WTC11 (cell line): ENCODE measurements at places on chromosomes 2 and 18. TPM values are rescaled to one million over a fixed set of nuclear protein-coding genes. Genes with fewer than 3 reads are reported as not detected.

- H3K27me3 ChIP-seq: no peaks in the 10 kb centered on the region
- peaks cover 15% of the 10 kb centered on the region for H3K4me1 ChIP-seq
- peak; percentile 50 for DNase-seq
- H3K4me3 ChIP-seq: no peak overlapping the region
- H3K27ac ChIP-seq: peak overlapping the region; percentile 33; the same call in 1 of the 2 replicates
Measured at GRCh38 chr2:100606726-100607343, 44.0 kb downstream of the PDCL3 start.

GRCh38 chr2:105294844-105295481 lies 34.6 kb downstream of the TGFBRAP1 start:
- H3K4me3 ChIP-seq: no peak overlapping the region
- H3K27me3 ChIP-seq: no peaks in the 10 kb centered on the region
- no peaks in the 10 kb centered on the region for H3K4me1 ChIP-seq
- no peak overlapping the region for H3K27ac ChIP-seq
- peak; percentile 75 for DNase-seq
- H3K36me3 ChIP-seq: peaks cover 45% of the 10 kb centered on the region

DNA sequence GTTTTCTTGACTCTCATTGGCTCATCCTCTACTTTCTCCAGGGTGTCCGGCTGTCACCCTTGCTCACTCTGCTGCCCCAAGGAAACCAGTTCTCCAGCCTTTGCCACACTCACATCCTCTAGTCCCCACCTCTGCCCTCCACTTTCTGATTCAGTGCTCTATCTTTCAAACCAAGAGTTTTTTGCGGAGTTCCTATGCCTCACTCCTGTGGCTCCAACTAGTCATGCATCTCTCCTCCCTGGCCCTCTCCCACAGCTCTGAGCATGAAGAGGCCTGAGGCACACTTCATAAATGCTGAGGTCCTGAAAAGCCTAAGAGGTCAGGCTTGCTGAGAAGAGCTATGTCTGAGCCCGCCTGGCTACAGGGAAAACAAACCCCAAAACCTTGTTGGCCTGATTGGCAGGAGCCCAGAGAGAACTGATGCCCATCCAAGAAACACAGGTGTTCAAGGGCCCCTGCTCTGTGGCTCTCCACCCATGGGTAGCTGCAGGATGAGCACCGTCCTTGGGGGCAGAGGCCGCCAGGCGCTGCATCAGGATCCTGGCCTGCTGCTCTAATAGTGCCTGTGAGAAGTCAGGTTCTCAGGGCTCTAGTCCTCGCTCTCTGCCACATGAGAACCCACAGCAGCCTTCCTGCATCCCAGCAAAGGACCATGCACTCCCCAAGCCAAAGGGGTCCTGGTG lies 42.1 kb downstream of the HS1BP3 start:
- H3K27ac ChIP-seq: no peak overlapping the region
- no peaks in the 10 kb centered on the region; the same call in 1 of the 2 replicates for H3K36me3 ChIP-seq
- no peak overlapping the region for H3K4me3 ChIP-seq
- DNase-seq: no peak

The MGAT4A gene
- total RNA-seq: 6.2 to 7.7 TPM (median 6.7 TPM) in 3 replicates

DNA sequence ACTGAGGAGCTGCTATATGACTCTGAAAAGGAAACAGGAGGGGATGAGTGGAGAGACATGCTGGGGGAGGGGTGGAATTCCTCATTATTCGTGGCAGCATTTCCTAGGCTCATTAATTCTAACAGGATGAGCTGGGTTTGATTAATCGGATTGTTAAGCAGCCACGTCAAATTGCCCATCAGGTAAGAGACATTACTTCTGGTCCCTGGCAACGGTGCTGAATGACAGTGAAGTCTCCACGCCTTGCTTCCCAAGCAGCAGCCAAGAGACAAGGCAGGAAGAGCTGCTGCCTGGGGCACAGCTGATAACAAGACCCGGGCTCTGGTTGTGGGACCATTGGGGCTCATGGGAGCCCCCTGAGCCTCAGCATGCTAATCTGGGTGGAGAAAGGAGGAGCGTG lies 86.6 kb downstream of the MARCHF4 start:
- no peaks in the 10 kb centered on the region for H3K36me3 ChIP-seq
- no peaks in the 10 kb centered on the region; the same call in 1 of the 2 replicates for H3K27me3 ChIP-seq
- H3K4me1 ChIP-seq: peaks cover 71% of the 10 kb centered on the region
- no peak overlapping the region for H3K4me3 ChIP-seq

GRCh38 chr2:217740178-217740577 lies 262.6 kb downstream of the TNS1 start:
- no peak overlapping the region for H3K27ac ChIP-seq
- DNase-seq: no peak
- peaks cover 3% of the 10 kb centered on the region; the same call in 1 of the 2 replicates for H3K4me1 ChIP-seq

The UGT1A8 gene
- total RNA-seq: 0.11 to 0.13 TPM in 2 of 3 replicates, not detected in the other

The KLHL14 gene
- total RNA-seq: 3.9 to 4.8 TPM (median 4.3 TPM) in 3 replicates

GRCh38 chr2:59206361-59206760 lies 965.2 kb upstream of the FANCL start:
- no peaks in the 10 kb centered on the region for H3K36me3 ChIP-seq
- DNase-seq: no peak
- no peak overlapping the region for H3K4me3 ChIP-seq
- H3K27me3 ChIP-seq: no peaks in the 10 kb centered on the region

The SERPINE2 gene
- 53.1 to 60.4 TPM (median 54.2 TPM) in 3 replicates for total RNA-seq

The UGT1A3 gene
- total RNA-seq: not detected in 3 replicates

The TTC39C gene
- 28.8 to 57.3 TPM (median 31.4 TPM) in 3 replicates for total RNA-seq

The C1QL2 gene
- total RNA-seq: 0.55 to 1.0 TPM (median 0.71 TPM) in 3 replicates

- no peaks in the 10 kb centered on the region; the same call in 1 of the 2 replicates for H3K4me1 ChIP-seq
- no peak overlapping the region for H3K27ac ChIP-seq
- no peaks in the 10 kb centered on the region; the same call in 1 of the 2 replicates for H3K27me3 ChIP-seq
- no peaks in the 10 kb centered on the region for H3K36me3 ChIP-seq
- DNase-seq: no peak
Measured at GRCh38 chr2:134469516-134470115, 215.7 kb downstream of the MGAT5 start.

DNA sequence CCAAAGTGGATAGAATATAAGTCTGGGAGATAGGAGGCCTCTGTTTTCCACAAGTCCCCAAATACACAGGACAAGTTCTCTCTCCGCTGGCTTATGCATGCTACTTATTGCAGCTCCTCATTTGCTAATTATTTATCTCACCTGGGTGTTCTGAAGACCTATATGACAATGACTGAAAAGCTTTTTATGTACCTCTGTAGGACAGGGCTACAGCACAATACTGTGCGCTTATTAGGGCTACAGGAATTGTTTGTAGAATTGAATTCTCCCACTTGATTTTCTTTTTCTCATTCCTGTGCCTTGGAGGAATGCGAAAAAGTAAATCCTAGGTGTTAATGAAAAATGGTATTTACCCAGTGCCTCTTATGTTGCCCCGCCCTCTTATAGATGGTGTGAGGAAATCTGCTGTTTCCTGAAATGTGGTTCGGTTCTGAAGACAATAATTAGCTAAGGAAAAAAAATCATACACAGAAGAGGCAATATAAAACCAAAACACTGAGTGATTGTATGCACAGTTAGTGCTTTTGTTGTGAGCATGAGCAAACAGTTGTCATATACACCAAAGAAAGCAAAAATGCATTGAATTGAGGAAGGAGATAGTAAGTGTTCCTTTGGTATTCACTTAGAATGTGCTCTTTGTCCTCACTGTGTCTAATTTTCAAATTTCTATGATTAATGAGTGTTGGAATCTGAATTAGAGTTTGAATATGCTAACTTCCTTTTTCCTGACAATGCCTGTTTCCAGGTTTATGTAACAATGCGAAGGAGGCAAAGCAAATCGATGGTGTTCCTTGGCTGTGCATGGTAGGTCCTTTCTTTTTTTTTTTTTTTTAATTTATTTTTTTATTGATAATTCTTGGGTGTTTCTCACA lies 78.7 kb upstream of the PNPT1 start:
- no peak for DNase-seq
- no peaks in the 10 kb centered on the region for H3K4me1 ChIP-seq
- H3K4me3 ChIP-seq: no peak overlapping the region
- H3K36me3 ChIP-seq: peaks cover 8% of the 10 kb centered on the region
- no peaks in the 10 kb centered on the region; the same call in 1 of the 2 replicates for H3K27me3 ChIP-seq
- H3K27ac ChIP-seq: no peak overlapping the region

The SCYGR4 gene
- total RNA-seq: not detected in 3 replicates

- no peak for DNase-seq
- no peak overlapping the region for H3K4me3 ChIP-seq
- no peak overlapping the region for H3K27ac ChIP-seq
- H3K36me3 ChIP-seq: no peaks in the 10 kb centered on the region
Measured at GRCh38 chr18:58407263-58407648, 221.6 kb downstream of the ALPK2 start.

The MTLN gene
- 42.2 to 50.5 TPM (median 44.1 TPM) in 3 replicates for total RNA-seq

The NPPC gene
- 0.98 to 2.5 TPM (median 2.2 TPM) in 3 replicates for total RNA-seq

The FIGN gene
- 19.4 to 23.8 TPM (median 23.1 TPM) in 3 replicates for total RNA-seq

- H3K27ac ChIP-seq: no peak overlapping the region
- no peaks in the 10 kb centered on the region for H3K36me3 ChIP-seq
- H3K27me3 ChIP-seq: no peaks in the 10 kb centered on the region
- no peaks in the 10 kb centered on the region for H3K4me1 ChIP-seq
- H3K4me3 ChIP-seq: no peak overlapping the region
- DNase-seq: no peak
Measured at GRCh38 chr2:240893363-240893844, 2.6 kb downstream of the MAB21L4 start.

The DAW1 gene
- total RNA-seq: 0.48 to 0.69 TPM (median 0.61 TPM) in 3 replicates

The POLR1B gene
- 42.8 to 51.2 TPM (median 50.2 TPM) in 3 replicates for total RNA-seq

DNA sequence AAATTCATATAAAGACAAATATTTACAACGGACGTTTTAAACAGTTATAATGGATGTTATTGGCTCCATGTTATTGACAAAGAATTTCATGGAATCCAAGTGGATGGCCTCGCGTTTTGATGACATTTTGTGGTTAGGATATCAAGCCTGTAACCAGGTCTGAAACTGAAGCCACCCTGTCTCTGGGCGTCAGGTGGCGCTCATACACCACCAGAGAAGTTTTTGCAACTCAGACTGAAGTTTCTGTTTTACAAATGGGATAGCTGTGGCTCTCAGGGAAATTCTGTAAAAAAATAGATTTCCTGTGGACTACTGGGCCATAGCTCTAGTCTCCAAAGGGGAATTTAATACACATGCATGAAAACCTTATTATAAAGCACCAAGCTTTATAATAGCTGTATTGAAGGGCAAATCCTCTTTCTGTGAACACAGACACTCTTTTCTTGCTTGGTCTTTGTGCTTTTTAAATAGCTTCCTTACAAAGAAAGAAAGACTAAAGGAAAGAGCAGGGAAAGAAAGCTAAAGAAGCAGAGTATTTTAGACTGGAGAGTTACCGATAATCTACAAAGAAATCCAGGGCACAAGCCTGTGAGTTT lies 86.7 kb downstream of the C18orf54 start:
- no peaks in the 10 kb centered on the region for H3K27me3 ChIP-seq
- peaks cover 11% of the 10 kb centered on the region for H3K4me1 ChIP-seq
- no peak overlapping the region for H3K4me3 ChIP-seq
- H3K27ac ChIP-seq: peak overlapping the region; percentile 74
- peaks cover 8% of the 10 kb centered on the region; the same call in 1 of the 2 replicates for H3K36me3 ChIP-seq
- DNase-seq: peak; percentile 80

The EMX1 gene
- total RNA-seq: 3.6 to 4.4 TPM (median 3.8 TPM) in 3 replicates

The TCF23 gene
- total RNA-seq: 0.05 to 0.14 TPM (median 0.13 TPM) in 3 replicates
